ENCODE measurements at places on chromosomes 7 and 10. TPM values are rescaled to one million over a fixed set of nuclear protein-coding genes. Genes with fewer than 3 reads are reported as not detected.

ELN gene
- 3.3 TPM for total RNA-seq

COBL gene
- total RNA-seq = 0.46 TPM

EN2 gene
- total RNA-seq = 0.69 TPM

- no peak for DNase-seq
Observed at GRCh38 chr7:131555552-131556052, 826 bp downstream of the PODXL start.

- peak; percentile 77 for DNase-seq
Observed at GRCh38 chr7:80324032-80324431, 187.8 kb downstream of the GNAT3 start.

GRCh38 chr10:317271-317769 lies 182.1 kb downstream of the ZMYND11 start:
- peak; percentile 74 for DNase-seq

- no peak for DNase-seq
Observed at GRCh38 chr7:20543500-20543899, 72.0 kb upstream of the ABCB5 start.

GRCh38 chr7:113809581-113809980 lies 109.2 kb downstream of the PPP1R3A start:
- DNase-seq = no peak

DNA sequence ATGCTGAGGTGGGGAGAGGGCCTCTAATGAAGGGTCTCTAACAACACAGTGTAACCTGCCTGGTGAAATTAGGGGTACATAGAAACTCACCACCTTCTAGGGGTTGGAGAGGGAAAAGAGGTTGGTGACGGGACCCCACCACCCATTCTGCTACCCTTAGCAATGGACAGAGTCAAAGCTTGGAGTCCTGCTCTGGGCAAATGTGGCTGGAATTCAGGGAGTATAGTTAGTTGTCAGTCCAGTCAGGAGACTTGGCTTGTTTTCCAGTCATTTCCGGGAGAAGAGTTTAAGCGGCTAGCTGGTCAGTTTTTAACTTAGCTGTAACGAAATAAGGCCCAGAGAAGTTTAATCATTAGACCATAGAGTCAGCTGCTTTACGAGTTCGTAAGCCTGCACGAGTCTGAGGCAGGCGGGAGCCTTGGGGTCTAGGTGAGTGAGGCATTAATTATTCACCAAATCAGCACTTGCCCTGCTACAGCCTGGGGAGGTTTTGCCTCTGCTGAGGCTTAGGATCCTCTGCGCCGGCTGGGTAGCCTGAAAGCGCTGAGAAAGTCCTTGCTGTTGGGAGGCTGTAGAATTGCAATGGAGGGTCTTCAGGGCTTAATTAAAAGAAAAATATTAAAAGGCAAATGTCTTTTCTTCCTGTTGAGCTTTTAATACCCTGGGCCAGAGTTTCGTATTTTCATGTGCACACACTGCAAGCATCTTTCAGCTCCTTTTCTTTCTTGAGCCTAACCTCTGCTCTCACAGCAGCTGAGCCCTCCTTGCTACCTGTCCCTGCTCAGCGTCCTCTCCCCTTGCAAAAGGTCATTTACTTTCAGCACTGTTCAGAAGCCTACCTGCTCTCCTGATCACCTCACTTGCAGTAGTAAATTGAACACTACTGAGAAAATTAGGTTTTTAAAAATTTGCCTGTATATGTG lies 1.5 kb upstream of the LAMB1 start:
- DNase-seq = no peak

DNA sequence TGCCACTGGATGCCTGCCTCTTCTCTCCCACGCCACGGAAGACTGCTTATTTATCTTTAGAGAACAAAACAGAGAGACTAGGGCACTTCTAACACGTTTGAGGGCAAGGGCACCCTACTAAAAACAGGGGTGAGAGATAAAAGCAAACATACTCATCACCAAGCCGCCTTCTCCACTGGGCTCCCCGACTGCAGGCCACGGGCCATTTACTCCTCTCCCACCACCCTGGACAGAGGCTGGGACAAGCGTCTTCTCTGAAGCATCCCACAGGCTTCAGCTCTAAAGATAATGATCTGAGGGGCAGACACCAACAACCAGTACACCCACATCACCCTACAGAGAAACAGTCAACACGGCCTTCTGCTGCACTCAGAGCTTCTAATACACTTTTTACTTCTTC lies 78.7 kb downstream of the CYTH3 start:
- no peak for DNase-seq

GRCh38 chr7:81608748-81609382 lies 161.0 kb downstream of the HGF start:
- peak; percentile 61 for DNase-seq

DNA sequence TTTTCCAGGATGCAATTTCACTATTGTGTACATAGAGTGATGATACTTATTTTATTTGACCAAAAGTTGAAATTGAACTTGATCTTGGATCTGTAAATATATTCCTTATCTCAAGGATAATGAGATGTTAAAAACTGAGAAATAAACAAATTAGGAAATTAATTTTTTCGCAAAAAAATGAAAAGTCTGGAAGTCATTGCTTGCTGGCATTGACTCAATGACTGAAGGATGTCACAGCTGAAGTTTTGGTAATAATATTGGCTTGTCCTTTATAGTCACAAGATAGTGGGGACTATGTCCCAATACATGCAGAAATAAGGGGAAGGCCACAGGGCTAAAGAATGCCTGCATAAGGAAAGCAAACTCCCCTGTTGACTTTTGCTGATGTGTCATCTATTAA lies 92.8 kb downstream of the FOXP2 start:
- DNase-seq = no peak

All from LHCN-M2 (cell line).